ENCODE measurements at places on chromosomes 6 and 20.

DNA sequence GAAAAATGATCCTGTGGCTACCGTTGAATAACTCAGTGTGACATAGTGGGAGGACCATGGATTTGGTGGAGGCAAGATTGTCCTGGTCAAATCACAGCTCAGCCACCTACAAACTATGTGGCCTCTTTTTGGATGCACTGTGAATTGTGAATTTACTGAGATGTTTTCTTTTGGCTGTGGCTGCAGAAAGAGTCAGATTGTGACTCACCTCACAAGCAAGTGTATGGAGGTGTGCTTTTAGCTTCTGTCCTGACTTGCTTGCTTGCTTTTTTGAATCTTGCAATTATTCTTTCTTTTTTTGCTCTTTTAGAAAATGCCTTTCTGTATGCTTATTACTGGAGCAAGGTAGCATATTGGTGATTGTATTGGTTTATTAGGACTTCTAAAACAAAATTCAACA is 122.9 kb upstream of the FOXO3 start:
- DNase-seq, result no peak

DNA sequence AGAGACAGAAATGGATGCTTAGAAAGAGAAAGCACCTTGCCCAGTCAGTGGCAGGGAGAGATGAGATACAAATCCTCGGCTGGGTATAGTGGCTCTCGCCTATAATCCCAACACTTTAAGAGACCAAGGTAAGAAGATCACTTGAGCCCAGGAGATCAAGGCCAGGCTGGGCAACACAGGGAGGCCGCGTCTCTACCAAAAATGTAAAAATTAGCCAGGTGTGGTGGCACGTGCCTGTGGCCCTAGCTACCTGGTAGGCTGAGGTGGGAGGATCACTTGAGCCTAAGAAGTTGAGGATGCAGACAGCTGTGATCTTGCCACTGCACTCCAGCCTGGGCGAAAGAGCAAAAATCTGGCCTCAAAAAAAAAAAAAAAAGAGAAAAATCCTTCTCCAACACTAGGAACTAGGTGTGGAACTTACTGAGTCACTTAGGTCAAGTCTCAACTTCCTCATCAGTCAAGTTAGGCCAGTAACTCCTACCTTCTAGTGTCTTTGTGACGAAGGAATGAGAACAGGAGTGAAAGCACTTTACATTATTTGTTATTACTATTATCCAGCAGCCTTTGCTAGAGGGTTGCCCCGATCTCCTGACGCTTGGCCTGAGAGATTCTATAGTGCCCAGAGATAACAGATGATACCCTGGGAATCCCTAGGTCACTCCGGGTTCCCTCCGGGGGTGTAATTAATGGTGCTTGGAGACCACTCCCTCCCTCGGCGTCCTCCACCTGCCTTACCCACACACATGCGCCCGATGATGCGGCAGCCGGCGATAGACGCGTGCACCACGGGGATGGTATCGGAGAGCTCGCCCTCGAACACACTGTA is 918 bp downstream of the EIF6 start:
- DNase-seq, result no peak

- no peak for DNase-seq
Measured at GRCh38 chr6:52221302-52221701, 23.0 kb downstream of the IL17F start.

DNA sequence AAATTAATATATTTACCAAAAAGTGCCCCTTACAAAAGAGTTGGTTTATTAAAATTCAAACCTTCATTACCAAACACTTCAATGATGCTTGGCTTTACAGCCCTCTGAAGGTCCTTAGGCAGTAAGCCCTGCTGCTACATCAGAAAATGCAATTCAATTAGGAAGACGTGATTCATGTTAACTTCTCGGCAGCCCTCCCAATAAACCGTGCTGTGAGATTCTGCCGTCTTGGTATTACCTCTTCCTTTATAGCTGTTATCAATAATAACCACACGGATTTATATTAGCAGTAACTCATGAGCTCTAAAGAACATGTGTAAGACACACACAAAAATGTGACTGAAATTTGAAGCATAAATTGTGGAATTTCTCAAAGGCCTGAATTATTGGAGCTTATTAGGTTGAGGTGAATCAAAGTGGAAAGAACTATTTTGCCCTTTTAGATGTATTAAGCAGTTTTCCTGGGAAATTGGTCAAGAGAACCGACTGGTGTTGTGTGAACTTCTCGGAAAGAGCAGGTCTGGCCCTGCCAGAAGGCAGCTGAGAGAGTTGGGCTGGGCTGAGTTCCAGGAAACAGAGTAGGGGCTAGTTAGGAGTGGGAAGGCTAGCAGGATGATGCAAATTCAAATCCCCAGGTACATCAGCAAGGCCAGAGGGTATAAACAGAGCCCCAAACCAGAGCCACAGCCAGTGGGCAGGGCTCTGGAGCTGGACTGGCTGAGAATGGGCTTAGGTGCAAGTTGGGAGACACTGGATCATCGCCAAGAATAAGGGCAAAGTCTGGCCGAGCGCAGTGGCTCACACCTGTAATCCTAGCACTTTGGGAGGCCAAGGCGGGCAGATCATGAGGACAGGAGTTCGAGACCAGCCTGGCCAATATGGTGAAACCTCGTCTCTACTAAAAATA is 33.1 kb downstream of the FGD2 start:
- DNase-seq, result no peak

DNA sequence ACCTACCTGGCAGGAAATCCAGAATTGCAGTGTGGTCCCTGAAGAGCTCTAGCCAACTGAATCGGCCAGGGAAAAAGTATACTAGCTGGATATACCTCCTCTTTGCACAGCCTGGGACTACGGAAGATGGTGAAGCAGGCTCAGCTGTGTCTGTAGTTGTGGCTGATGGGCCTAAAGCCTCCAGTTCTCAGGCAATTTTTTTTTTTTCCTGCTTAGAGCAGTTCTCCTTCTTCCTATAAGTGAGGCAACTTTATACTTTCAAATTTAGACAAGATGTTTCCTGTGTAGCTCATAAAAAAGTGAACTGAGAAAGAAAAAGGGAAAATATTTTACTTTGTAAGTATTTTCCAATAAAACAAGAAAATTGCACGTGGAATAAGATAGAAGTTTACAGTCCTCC is 172.9 kb downstream of the CARMIL1 start:
- no peak for DNase-seq

DNA sequence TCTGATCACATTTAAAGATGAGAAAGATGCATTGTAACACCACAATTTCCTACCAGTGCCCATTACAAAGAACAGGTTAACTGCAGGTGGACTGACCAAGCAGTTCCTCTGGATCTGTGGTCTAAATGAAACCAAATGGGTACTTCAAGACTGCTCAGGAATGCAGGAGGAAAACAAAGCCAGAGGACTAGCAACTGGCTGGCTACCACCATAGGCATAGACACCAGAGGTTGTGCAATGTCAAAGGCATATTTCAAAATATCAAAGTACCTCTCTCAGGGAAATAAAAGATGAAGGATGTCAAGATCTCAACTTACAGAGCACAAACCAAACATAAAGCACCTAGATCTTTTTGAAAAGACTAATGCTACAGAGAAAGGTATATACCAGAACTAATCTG is 65.5 kb downstream of the GMDS start:
- no peak for DNase-seq

- DNase-seq, result no peak
Measured at GRCh38 chr6:3813150-3813780, 35.9 kb upstream of the FAM50B start.

- no peak for DNase-seq
Measured at GRCh38 chr6:168368936-168369335, 49.4 kb upstream of the DACT2 start.

- DNase-seq, result no peak
Measured at GRCh38 chr6:13166916-13167315, 161.4 kb downstream of the TBC1D7 start.

DNA sequence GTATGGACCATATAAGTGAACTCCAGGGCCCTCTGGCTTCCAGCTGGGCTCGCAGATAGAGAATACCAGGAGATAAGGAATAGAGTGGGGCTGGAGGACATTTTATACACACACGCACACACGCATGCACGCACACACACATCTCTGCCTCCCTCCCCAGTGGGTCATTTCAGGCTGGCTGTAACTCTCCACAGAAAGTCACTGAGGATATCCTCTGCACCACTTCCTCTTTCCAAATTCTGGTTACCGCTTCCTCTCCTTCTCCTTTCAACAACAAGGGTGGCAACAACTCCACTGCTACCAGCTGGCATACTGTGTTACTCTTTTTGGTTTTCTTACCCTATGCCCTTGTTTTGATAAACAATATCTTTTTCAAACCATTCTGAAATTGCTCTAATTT is 280.2 kb downstream of the COL12A1 start:
- no peak for DNase-seq
